Right renal pelvis (tissue), 4 donors: ENCODE measurements at places on chromosomes 4 and X. TPM values are rescaled to one million over a fixed set of nuclear protein-coding genes. Genes with fewer than 3 reads are reported as not detected.
A peak's percentile ranks its signal among the peaks of the same experiment; 100 is the strongest.

DNA sequence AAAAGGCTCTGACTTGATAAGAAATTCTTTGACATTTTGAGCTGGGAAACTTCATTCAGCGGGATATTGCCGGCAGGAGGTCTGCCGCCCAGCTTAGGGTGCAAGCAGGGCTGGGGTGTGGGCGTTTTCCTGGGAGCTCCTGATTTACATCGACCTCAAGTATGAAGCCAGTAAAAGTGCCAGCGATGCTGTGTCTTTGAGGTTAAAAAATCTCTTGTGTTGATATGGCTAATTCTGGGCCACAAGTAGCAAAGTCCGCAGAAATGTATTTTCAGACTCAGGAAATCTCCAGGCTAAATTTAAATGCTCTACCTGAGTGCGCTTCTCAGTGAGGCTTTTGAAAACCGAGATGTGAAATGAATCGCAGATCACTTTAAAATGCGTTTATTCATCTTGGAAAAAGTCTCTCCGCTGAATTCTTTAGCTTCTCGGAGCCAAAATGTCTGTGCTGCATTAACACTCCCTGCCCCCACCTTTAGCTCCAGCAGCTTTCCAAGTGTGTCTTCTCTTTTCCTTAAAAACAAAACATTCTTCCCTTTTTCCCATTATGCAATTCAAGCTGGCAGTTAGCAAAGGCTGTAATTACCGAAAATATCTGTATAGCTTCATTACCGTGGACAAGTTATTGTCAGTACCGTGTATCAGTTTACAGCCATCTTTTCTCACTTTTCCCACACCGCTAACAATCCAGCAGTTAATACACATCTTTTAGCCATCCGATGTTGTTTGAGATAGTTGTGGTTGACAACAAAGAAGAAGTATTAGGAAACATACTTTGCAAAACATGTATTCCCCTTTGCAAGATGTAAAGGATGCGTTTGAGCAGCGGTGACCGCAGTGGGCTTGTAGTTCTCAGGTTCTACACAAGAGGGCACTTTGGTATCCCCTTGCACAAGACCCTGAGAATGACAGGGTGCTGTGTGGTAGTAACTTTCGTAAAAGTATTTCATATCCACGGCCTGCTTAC lies 136.0 kb upstream of the STX18 start:
- DNase-seq = peak; percentile 29

DNA sequence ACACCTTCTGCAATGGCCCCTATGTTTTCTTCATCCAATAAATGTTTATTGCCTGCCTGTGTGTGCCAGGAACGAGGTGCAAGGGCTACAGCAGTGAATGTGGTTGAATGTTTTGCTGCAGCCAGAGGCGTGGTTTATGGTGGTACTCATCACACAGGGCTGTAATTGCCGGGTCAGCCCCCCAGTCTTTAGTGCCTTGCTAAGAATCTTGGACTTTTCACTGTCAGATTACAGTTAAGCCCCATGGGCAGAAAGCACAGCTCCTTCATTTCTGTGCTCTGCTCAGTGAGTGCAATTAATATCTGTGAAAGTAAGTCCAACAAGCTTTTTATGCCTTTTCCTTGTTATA lies 67.8 kb downstream of the TAPT1 start:
- DNase-seq = no peak

- DNase-seq = no peak
Observed at GRCh38 chr4:124343661-124344171, 368.8 kb downstream of the ANKRD50 start.

- no peak for DNase-seq
Observed at GRCh38 chr4:26992657-26993361, 132.2 kb downstream of the STIM2 start.

DCAF8L2 gene
- polyA plus RNA-seq = not detected

DNA sequence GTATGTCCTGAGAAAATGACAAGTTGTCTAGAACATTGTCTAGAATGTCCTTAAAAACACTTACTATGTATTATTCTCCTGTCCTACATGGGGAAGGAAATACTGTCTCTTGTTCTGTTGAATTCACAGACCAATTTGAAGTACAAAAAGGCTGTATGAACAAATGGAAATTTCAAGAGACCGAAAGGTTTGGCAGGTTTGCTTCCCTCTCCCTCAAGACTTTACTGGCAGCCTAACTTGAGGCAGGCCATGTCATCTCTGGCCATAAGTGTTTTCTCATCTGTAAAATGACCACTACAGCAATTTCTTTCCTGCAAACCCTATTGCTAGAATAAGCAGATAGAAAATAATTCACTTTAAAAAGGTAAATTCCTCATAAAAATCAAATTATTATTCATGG lies 191.2 kb upstream of the BMP3 start:
- no peak for DNase-seq

DNA sequence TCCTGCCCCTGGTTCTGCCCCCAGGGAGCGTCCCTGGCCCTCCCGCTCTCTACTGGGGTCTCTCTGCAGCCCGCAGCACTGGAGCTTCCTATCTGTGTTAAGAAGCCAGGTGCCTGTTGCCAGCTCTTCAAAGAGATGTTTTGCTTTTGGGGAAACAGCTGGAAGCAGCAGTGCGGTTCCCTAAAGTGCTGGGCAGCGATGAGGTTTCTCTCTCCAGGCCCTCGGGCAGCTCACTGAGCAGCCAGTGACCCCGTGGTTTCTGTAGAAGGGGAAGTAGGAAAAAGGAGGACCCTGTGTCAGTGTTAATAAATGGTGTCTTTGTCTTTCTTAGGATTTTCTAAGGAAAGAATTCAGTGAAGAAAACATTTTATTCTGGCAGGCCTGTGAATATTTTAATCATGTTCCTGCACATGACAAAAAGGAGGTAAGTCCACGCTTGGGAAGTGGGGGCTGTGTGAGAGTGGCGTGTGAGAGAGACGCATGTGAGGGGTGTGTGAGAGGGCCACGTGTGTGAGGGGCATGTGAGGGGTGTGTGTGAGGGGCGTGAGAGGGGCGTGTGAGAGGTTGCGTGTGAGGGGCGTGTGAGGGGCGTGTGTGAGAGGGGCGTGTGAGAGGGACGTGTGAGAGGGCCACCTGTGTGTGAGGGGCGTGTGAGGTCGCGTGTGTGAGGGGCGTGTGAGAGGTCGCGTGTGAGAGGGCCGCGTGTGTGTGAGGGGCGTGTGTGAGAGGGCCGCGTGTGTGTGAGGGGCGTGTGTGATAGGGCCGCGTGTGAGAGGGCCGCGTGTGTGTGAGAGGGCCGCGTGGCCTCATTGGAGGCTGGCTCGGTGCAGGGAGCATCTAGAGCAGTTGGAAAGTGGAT lies 27.1 kb upstream of the HGFAC start:
- no peak for DNase-seq

GRCh38 chr4:68570122-68570507 lies 6.0 kb downstream of the UGT2B17 start:
- no peak for DNase-seq

DNA sequence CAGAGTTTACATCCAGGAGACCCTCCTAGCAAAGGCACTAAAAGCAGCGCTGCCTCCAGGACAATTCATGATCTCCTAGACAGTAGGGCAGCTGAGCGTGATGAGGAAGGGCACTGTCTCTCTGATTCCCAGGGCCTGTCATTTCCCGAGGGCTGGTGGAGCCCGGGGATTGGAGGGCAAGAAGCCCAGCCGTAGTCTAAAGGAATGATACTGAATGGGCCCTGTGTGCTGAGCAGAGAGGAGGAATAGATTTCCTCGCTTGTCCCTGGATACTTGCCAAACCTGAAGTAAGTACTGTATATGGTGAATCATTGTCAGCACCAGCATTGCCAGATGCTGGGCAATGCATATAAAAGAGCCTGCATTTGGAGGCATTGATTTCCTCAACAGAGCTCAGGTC lies 88.0 kb upstream of the SLITRK2 start:
- DNase-seq = no peak

DNA sequence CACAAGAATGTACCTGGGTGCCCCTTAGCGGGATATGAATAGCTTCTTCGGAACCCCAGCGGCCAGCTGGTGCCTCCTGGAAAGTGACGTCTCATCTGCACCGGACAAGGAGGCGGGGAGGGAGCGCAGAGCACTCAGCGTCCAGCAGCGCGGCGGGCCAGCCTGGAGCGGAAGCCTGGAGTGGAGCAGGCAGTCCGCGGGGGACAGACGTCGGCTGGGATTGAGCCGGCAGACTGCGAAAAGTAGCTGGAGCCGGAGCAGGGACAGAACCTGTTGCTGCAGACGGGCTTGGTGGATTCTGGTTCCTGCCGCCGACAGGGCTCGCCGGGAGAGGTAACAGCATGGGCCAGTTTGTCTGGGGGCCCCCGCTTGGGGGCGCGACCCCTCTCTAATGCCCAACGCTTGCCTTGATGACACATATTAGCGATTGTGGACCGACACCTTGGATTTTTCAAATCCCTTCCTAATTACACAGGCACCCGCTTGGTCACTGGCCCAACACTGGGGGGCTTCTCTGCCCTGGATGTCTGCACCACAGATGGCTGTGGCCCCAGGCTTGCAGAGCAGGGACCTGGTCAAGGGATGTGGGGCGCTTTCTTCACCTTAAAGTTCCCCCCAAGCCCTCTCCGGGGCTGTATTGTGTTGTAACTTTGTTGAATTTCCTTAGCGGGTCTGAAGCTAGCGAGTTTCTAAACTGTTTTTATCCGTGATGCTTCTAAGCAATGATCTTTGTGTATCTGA lies at the start of gene NPFFR2:
TSS of gene NPFFR2 (plus strand) at position 133 of the 741 bp plus-strand sequence. CDS start 96,592 bp downstream, outside the sequence.
- DNase-seq = peak; percentile 22

DNA sequence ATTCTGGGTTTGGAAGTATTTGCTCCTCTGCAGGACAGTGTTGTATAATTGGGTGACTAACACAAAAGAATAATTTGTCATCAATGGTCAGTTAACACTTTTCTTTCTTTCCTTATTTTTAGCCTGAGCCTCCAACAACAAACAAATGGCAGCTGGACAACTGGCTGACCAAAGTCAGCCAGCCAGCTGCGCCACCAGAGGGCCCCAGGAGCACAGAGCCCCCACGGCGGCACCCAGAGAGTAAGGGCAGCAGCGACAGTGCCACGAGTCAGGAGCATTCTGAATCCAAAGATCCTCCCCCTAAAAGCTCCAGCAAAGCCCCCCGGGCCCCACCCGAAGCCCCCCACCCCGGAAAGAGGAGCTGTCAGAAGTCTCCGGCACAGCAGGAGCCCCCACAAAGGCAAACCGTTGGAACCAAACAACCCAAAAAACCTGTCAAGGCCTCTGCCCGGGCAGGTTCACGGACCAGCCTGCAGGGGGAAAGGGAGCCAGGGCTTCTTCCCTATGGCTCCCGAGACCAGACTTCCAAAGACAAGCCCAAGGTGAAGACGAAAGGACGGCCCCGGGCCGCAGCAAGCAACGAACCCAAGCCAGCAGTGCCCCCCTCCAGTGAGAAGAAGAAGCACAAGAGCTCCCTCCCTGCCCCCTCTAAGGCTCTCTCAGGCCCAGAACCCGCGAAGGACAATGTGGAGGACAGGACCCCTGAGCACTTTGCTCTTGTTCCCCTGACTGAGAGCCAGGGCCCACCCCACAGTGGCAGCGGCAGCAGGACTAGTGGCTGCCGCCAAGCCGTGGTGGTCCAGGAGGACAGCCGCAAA lies 106.0 kb downstream of the KLHL8 start:
- no peak for DNase-seq

- no peak for DNase-seq
Observed at GRCh38 chr4:169117591-169118081, 107.6 kb upstream of the CBR4 start.

GRCh38 chr4:40622913-40623312 lies 6.8 kb downstream of the RBM47 start:
- DNase-seq = no peak

MAGEA1 gene
- polyA plus RNA-seq = not detected

GRCh38 chr4:7511525-7511924 lies 76.8 kb upstream of the PSAPL1 start:
- no peak for DNase-seq

- peak; percentile 59 for DNase-seq
Observed at GRCh38 chr4:55321707-55322264, 24.3 kb upstream of the SRD5A3 start.

TASL gene
- polyA plus RNA-seq = 0.42 TPM

- no peak for DNase-seq
Observed at GRCh38 chr4:168630445-168631187, 133.8 kb downstream of the PALLD start.

- no peak for DNase-seq
Observed at GRCh38 chr4:1813915-1814314, 20.8 kb downstream of the FGFR3 start.

PABPC5 gene
- polyA plus RNA-seq = 4.8 TPM

HTRA3 gene
- 12.6 TPM for polyA plus RNA-seq

- DNase-seq = no peak
Observed at GRCh38 chrX:1421433-1422134, 29.7 kb upstream of the SLC25A6 start.

- peak; percentile 22 for DNase-seq
Observed at GRCh38 chr4:25727711-25728493, 72.3 kb downstream of the SLC34A2 start.

GRCh38 chr4:38752372-38752940 lies 30.3 kb downstream of the TLR10 start:
- peak; percentile 35 for DNase-seq

- DNase-seq = no peak
Observed at GRCh38 chr4:24470666-24471485, 113.5 kb downstream of the DHX15 start.

GAGE12E gene
- 0.51 TPM for polyA plus RNA-seq

GRCh38 chr4:55125763-55126541 lies 557 bp upstream of the KDR start:
- peak; percentile 5 for DNase-seq

RBMXL3 gene
- not detected for polyA plus RNA-seq

DNA sequence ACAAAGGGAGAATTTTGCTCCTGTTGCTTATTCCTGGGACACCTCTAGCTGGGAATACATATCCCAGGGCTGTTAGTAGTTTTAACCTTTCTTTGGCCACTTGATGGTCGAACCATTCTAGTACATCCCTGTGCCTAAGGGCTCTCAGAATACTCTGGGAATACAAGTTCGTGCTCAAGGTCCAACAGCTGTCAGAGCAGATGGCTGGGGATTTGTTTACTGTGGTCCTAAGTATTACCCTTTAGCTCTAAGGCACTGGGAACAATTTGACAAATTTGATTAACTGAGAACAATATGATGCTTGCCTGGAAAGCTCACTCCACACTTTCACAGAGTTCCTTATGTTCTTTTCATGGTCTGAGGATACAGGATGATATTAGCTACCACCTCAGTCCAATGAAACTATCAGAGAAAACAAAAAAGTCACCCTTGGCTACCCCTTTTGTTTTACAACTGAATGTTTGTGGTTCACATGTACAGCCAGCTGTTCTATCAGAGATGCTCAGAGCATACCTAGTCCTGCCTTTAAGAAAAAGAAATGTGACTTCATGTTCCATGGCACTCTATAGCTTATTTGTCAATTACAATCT lies 47.4 kb upstream of the PHOX2B start:
- no peak for DNase-seq

- no peak for DNase-seq
Observed at GRCh38 chrX:55867708-55868107, 150.2 kb downstream of the RRAGB start.

SSX4 gene
- not detected for polyA plus RNA-seq

DNA sequence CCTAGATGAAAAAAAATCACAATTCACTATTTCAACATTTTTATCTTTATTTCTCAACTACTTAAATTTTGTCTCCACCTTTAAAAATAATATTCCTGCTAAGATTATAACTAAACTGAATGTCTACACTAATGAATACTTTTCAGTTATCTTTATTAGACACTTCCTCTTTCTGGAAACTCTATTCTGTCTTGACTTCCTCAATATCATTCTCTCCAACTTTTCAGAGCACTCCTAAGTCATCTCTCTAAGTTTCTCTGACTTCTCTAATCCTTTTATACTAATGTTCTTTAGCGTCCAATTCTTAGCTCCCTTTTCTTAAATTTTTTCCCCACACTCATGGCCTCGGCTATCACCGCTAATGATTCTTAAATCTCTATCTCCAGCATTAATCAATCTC lies 374.2 kb downstream of the FBXO8 start:
- DNase-seq = no peak

- no peak for DNase-seq
Observed at GRCh38 chr4:185033950-185034349, 15.7 kb downstream of the HELT start.
